ENCODE measurements at places on chromosomes 13 and 19. TPM values are rescaled to one million over a fixed set of nuclear protein-coding genes. Genes with fewer than 3 reads are reported as not detected.

DNA sequence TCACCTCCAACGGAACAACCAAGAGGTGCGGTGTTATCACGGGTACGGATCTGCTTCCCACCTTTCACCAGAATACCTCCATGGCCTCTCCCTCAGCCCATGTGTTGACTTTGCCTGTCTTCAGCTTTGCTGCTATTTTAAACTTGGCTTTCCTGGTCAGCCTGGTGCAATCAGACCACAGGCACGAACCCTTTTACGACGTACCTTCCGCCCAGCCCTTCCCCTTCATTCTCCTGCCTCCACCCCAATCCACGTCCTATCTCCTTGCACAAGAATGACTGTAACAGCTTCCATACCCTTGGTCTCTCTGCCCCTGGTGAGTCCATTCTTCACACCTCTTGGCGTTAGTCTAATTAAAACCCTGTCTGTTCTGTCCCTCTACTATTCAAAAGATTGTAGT is 431.7 kb downstream of the EFNB2 start:
- no peak overlapping the region for H3K27ac ChIP-seq
- H3K27me3 ChIP-seq, result no peaks in the 10 kb centered on the region
- H3K4me1 ChIP-seq, result no peaks in the 10 kb centered on the region
- no peak overlapping the region for H3K4me3 ChIP-seq
- DNase-seq, result no peak

DENND1C gene
- polyA plus RNA-seq, result 36.5 TPM

- no peaks in the 10 kb centered on the region for H3K27me3 ChIP-seq
- H3K4me1 ChIP-seq, result peaks cover 42% of the 10 kb centered on the region
- H3K4me3 ChIP-seq, result peak overlapping the region; percentile 88
- no peaks in the 10 kb centered on the region for H3K36me3 ChIP-seq
- peak overlapping the region; percentile 98 for H3K27ac ChIP-seq
Measured at GRCh38 chr19:2235381-2236063, 607 bp downstream of the PLEKHJ1 start.

KLK13 gene
- polyA plus RNA-seq, result not detected

DNA sequence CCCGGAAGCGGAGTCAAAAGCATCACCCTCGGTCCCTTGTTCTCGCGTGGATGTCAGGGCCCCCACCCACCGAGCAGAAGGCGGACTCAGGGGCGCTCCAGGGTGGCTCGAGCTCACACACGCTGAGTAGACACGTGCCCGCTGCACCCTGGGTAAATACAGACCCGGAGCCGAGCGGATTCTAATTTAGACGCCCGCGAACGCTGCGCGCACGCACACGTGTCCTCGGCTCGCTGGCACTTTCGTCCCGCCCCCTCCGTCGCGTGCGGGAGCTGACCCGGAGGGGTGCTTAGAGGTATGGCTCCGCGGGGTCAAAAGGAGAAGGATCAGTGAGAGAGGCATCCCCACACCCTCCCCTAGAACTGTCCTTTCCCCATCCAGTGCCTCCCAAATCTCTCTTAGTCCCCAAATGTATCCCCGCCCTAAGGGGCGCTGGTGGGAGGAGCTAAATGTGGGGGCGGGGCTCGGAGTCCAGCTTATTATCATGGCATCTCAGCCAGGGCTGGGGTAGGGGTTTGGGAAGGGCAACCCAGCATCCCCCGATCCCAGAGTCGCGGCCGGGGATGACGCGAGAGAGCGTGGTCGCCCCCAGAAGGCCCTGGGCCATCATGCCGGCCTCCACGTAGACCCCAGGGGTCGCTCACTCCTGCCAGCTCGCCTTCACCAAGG is 451 bp upstream of the ICAM5 start:
- peaks cover 48% of the 10 kb centered on the region for H3K27me3 ChIP-seq
- H3K36me3 ChIP-seq, result peaks cover 9% of the 10 kb centered on the region
- H3K4me3 ChIP-seq, result peak overlapping the region; percentile 83
- peak; percentile 53 for DNase-seq

GRCh38 chr19:31459430-31459829 is 110.2 kb upstream of the TSHZ3 start:
- H3K36me3 ChIP-seq, result no peaks in the 10 kb centered on the region
- H3K27ac ChIP-seq, result no peak overlapping the region
- DNase-seq, result no peak

DNA sequence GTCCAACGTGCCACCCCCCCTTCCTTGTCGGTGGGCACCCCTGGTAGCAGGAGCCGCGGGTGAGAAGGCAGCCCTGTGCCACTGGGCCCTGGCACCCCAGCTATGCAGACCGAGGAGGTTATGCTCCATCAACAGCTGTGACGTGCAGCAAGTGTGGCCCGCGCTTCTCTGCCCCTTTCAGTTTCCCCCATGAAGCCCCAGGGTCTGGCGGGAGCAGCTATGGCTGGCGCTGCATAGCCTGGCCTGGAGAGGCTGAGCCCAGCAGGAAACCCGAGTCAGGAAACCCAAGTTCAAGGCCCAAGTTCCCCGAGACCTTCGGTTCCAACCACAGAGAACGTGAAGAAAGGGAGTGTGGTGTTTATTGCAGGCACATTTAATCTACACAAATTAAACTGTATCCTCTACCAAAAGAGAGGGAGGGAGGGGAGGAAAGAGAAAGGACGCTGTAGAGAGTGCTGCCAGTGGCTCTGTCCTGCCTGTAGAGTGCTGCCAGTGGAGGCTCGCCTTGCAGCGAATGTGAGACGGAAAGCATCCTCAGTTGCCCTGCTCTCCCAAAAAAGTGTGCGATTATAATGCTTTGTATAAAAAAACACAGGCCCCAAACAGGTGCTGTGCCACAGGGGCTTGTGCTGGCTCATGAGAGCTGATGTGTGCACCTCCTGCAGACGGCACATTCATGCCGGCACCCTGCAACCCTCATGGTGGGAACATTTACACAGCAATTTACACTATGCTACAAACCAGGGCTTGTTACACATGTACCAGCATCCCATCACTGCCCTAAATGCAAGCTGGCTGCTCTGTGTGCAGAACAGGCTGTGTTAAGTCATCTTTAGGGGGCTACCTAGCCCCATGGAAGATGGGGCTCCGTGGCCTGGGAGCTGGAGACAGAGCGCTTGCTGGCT is 16.3 kb downstream of the POP4 start:
- peaks cover 39% of the 10 kb centered on the region for H3K27me3 ChIP-seq
- H3K27ac ChIP-seq, result no peak overlapping the region
- peak overlapping the region; percentile 44 for H3K4me3 ChIP-seq
- H3K4me1 ChIP-seq, result peaks cover 7% of the 10 kb centered on the region

DNA sequence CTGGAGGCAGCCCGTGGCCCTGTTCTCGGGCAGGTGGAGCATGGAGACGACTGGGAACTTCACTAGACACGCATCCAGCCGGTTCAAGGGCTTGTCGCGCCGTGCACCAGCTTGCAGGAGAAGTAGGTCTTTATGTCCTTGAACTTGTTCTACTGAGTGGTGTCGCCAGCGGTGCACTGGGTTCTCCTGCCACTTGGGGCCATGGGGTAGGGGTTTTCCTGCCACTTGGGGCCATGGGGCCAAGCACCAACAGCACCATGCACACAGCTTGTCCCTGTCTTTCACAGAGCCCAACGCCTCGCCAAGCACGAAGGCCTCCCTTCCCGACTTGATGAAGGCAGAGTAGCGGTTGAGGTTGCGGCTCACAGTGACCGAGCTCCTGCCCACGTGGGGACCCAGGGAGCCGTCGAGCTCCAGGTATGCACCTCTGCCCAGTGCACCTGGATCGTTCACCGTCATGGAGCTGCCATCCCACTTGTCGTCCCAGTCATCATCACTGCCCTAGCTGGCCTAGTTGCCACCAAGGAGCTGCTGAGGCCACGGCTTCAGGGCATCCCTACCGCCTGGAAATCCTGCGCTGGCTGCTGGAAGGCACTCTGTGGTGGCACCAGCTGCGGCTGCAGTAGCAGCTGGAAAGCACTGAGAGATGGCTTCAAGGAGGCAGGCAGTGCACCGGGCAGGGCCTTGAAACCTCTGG is 40.5 kb upstream of the TPM4 start:
- H3K27ac ChIP-seq, result no peak overlapping the region
- H3K4me3 ChIP-seq, result no peak overlapping the region
- DNase-seq, result no peak
- H3K36me3 ChIP-seq, result no peaks in the 10 kb centered on the region
- H3K4me1 ChIP-seq, result no peaks in the 10 kb centered on the region

LRRC63 gene
- polyA plus RNA-seq, result not detected

- no peak overlapping the region for H3K27ac ChIP-seq
- no peak for DNase-seq
- H3K36me3 ChIP-seq, result no peaks in the 10 kb centered on the region
- H3K27me3 ChIP-seq, result no peaks in the 10 kb centered on the region
Measured at GRCh38 chr13:94090773-94091480, 388.6 kb downstream of the DCT start.

RASIP1 gene
- polyA plus RNA-seq, result 0.48 TPM

IGFL1 gene
- not detected for polyA plus RNA-seq

- no peaks in the 10 kb centered on the region for H3K4me1 ChIP-seq
- no peaks in the 10 kb centered on the region for H3K36me3 ChIP-seq
- no peak for DNase-seq
- H3K27me3 ChIP-seq, result no peaks in the 10 kb centered on the region
- H3K27ac ChIP-seq, result no peak overlapping the region
Measured at GRCh38 chr13:71830736-71831135, 36.3 kb downstream of the DACH1 start.

DNA sequence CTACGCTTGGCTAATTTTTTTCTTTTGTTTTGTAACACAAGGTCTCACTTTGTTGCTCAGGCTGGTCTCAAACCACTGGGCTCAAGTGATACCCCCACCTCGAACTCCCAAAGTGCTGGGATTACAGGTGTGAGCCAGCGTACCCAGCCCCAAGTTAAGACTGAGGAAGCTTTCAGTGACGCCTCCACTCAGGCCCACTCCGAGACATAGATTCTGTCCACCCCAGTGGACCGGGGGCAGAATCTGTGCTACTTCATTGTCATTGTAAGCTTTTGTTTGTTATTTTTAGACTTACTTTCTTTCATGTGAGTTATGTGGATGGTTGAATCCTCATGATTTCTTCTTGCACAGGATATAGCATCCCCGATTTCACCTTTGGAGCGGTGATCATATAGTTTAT is 156.9 kb upstream of the TSHZ3 start:
- H3K27ac ChIP-seq, result no peak overlapping the region
- no peaks in the 10 kb centered on the region for H3K27me3 ChIP-seq
- H3K36me3 ChIP-seq, result no peaks in the 10 kb centered on the region
- DNase-seq, result no peak

- peaks cover 16% of the 10 kb centered on the region for H3K36me3 ChIP-seq
- no peak for DNase-seq
- H3K27me3 ChIP-seq, result no peaks in the 10 kb centered on the region
- H3K27ac ChIP-seq, result peak overlapping the region; percentile 99
Measured at GRCh38 chr19:36528921-36529518, 949 bp upstream of the ZNF260 start.

URAD gene
- not detected for polyA plus RNA-seq

CYP4F2 gene
- not detected for polyA plus RNA-seq

DNA sequence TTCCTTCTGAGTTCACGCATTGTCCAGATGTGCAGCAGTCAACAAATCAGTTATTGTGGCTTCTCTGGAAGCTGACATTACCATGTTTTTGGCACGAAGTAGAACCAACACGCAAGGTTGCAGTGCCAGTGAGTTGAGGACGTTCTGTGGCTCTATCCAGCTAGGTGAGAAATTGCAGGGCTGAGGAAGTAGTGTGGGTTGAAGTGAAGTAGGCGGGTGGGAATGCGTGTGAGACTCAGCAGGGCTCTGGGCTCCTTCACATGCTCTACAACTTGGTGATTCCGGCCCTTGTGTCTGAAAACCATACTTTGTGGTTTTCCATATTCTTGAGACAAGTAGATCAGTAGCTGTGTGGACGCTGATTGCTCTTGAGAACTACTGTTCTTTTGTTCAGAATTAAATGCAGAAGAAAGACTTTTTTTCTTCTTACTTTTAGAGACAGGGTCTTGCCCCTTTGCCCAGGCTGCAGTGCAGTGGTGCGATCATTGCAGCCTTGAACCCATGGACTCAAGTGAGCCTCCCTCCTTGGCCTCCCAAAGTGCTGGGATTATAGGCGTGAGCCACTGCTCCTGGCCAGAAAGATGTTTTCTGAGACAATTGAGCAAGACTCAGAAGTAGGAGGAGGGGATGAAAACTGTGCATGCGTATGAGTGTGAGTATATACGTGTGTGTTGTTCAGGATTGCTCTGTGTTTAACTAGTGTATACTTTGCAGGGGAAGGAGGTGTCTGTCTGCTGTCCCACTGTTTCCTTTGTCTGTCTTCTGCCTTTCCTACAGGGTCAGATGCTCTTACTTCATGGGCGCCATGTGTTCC is 46.2 kb downstream of the GATAD2A start:
- H3K4me1 ChIP-seq, result peaks cover 50% of the 10 kb centered on the region
- H3K27ac ChIP-seq, result peak overlapping the region; percentile 60
- no peak for DNase-seq

DNA sequence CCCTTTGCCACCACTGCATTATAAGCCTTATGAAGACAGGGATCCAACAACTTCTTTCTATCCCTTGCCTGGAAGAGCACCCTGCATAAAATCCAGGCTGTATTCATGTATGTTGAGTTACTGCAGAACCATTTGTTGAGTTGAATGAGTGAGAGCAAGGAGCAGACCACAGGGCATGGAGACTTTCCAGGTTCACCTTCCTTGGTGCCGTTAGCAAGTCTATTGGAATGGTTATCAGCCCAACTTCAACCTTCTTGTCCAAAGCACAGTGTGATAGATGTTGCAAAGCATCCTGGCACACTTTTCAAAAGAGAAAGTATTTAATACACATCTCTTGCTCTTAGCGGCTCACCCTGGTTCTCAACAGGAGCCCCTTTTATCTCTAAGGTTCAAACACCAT is 100.9 kb upstream of the CLDN10 start:
- H3K36me3 ChIP-seq, result no peaks in the 10 kb centered on the region
- H3K27ac ChIP-seq, result no peak overlapping the region
- no peak for DNase-seq
- H3K27me3 ChIP-seq, result peaks cover 17% of the 10 kb centered on the region
- no peak overlapping the region for H3K4me3 ChIP-seq

DNA sequence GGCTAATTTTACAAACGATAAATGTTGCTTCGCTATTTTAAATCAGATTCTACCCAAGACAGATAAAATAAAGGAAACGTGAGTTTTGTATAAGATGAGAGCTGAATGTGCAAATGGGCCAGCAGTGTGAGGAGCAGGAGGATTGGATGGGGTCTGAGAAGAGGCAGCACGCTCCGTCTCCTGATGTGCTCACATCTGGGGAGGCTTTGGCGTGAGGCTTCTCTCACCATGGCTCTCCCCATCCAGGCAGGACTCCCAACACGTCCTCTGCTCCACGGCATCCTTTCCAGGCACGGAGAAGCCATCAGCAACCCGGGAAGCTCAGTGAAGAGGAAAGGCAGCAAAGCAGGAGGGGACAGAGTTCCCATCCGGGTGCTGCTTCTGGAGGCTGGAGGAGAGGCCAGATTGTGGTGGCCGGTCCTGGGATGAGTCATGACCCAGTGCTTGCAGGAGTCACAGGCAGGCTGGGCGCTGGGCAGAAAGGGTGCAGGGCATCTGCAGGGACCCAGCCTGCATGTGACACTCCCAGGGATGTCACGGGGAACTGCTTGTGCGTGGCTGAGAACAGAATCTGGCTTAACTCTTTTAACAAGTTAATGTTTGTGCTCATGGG is 47.5 kb downstream of the ZNF536 start:
- H3K4me1 ChIP-seq, result no peaks in the 10 kb centered on the region
- DNase-seq, result no peak

Measured in naive B cell (primary cell).